ENCODE measurements at places on chromosomes 5 and 9.

DNA sequence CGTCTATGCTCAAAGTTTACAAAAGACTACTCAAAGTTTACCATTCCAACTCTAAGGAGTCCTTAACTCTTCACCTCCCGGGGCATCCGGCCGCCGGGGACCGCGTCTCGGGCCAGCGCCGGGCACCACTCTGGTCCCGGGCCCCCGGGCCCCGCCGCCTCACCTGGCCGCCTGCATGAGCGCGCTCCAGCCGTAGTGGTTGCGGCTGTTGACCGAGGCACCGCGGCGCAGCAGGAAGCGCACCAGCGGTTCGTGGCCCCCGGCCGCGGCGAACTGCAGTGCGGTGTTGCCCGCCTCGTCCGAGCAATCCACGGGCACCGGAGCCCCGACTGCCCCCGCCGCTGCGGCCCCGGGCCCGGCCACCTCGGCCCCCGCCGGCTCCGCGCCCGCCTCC lies 388 bp downstream of the ANKS6 start:
- no peak for DNase-seq

DNA sequence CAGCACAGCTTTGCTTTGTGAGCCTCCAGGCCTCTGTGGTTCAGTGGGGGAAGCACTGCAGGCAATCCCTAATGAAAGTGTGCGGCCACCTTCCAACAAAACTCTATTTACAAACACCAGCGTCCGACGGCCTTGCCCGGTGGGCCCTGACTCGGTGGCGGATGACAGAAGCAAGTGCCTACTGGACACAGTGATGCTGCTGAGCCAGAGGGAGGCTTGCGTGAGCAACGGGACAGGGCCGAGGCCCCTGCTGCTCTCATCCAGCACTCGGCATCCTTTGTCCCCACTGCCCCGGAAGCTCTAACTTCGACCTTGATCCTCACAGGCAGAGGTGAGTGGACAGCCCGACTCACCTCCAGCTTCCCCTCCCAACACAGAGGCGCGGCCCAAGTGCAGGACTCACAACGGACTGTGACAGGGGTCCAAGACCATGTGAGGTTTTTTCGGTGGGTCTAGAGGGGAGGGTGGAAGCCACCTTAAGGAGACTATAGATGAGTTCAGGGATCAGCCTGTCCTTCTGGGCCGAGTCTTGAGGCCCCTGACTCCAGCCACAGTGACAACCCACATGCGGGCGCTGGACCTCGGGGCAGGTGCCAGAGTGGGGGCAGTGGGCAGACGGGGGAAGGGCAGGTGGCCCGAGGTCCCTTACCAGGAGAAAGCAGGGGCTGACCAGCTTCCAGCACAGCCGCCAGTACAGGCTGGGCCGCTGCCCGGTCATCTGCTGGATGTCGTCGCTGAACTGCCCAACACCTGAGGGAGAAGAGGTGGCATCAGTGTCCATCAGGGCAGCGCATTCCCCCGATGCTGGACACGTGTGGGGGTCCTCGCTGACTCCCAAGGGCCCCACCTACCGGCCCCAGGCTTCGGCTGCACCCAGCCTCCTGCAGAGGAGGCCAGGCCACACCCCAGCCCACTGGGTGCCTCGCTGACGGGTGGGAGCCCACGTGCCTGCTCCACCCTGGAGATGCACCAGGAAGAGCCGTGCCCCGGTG lies 39.4 kb downstream of the SLC6A3 start:
- DNase-seq = no peak

DNA sequence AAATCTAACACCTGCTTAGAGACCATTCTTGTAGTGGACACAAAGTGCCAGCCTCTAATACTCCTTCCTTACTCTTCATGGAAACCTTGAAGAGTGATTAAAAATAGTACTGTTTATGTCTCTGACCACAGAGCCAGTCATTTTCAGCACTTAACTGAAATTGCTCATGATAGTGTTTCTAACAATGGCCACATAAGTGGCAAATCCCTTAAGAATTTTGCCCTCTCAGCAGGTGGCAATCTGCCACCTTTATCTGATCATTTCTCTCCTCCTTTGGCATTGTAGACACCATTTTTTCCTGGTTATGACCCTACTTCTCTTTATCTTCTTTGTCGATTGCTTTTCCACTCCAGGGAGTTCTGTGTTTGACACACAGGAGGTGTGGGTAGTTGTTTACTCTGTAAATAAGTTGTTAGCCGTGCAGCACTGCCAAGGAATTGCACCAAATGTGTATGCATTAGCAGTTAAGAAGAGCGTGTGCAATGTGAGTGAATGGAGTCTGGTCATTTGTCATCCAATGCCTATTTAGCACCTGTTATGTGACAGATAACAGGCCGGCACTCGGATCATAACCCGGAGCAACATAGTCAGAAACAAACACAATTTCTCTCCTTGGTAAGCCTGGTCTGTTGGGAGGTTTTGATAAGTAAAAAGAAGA lies 36.8 kb upstream of the STARD4 start:
- DNase-seq = no peak

DNA sequence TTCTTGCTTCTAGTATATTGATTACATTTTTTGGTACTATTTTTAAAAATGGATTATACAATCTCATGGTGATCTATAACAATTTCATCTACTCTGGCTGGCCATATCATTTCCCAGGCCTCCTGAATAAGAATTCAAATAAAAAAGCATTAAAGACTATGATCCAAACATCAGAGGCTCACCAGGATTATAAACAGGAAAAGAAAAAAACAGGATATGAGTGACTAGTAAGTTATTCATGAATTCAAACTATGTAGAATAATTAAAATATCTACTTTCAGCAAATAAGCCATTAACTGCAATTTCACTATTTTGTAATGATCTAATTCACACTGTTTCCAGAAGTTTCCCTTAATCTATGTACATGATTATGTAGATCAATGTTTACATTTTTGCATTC lies 293.1 kb upstream of the CDH6 start:
- DNase-seq = no peak

GRCh38 chr5:77669677-77670076 lies 31.2 kb upstream of the OTP start:
- DNase-seq = no peak

DNA sequence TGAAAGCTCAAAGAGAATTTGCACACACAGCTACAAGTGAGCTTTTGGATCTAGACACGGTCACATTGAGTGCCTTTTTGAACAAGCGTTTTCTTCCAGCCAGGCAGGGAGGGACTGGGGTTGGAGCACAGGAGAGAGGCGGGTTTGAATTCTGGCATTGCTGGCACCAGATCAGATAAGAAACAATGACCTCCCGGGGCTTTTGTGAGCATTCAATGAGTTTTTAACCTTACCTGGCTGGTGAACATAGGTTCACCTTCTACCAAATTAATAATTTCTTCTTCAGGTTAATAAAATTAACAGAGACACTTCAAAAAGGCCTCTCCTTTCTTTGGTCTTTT lies 312.9 kb upstream of the MSX2 start:
- no peak for DNase-seq
